ENCODE measurements at places on chromosomes 2 and 18.

DNA sequence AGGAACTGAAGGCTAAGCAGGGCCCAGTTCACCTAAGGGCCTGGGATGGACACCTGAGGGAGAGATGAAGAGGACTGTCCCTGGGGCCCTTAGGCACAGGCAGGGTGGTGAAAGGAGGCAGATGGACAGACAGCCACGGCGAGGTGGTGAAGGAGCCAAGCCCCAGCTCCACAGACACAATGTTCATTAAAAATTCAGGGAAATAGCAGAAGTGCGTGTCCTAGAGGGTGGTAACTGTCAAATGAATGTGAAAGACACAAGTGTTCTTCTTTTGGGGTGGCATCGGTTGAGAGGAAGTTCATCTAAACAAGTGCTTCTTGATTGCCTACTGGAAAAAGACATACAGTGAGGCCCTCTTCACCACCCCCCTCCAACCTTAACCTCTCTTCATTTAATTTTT lies 76.2 kb upstream of the SIX2 start:
- DNase-seq: no peak
- no peak overlapping the region for H3K4me3 ChIP-seq
- no peak overlapping the region for H3K27ac ChIP-seq

DNA sequence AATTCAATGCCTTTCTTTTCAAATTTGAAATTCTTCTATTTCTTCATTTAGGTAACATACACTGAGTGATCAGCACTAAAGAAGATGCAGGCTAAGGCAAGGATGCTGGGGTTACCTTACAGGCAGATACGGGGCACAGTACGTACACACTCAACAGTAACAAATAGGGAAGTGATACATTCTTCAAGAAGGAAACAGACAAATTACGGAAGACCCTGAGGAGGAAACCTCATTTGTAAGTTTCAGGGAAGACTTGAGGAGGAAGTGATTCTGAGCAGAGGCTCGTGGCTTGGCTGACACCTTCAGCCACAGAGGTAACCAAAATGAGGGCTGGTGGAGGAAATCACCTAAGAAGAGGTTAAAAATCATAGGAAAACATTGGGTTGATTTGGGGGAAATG lies 1108.3 kb upstream of the KLHL29 start:
- H3K4me3 ChIP-seq: no peak overlapping the region
- no peak for DNase-seq
- H3K27ac ChIP-seq: no peak overlapping the region

GRCh38 chr2:222232372-222232771 lies 66.4 kb downstream of the PAX3 start:
- no peak overlapping the region for H3K27ac ChIP-seq
- H3K4me1 ChIP-seq: no peaks in the 10 kb centered on the region
- no peak for DNase-seq
- no peak overlapping the region for H3K4me3 ChIP-seq

DNA sequence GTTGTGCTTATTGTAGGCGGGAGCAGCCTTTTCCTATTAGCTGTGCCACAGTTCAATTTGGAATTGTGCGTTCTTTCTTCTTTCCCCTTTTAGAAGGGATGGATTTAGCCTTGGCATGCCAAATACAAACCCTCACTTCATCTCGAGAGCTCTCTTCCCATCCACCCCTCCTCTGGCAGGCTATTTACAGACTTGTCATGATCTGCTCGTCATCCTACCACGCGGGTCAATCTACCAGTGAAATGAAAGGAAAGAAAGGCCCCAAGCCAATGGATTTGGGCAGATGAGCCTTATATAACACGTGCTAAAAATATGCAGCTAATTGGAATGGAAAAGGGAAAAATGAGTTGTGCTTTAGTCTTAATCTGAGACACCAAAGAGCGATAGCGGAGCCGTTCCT lies 277.5 kb downstream of the PRKCE start:
- DNase-seq: peak; percentile 94
- H3K4me1 ChIP-seq: peaks cover 8% of the 10 kb centered on the region
- H3K36me3 ChIP-seq: no peaks in the 10 kb centered on the region
- H3K4me3 ChIP-seq: no peak overlapping the region
- no peak overlapping the region for H3K27ac ChIP-seq

GRCh38 chr2:144965172-144965571 lies 445.3 kb upstream of the ZEB2 start:
- no peak overlapping the region for H3K27ac ChIP-seq
- H3K27me3 ChIP-seq: no peaks in the 10 kb centered on the region
- H3K36me3 ChIP-seq: no peaks in the 10 kb centered on the region

- no peak overlapping the region for H3K27ac ChIP-seq
- peak; percentile 35 for DNase-seq
- H3K27me3 ChIP-seq: peaks cover 11% of the 10 kb centered on the region
- peaks cover 6% of the 10 kb centered on the region for H3K4me1 ChIP-seq
- H3K4me3 ChIP-seq: no peak overlapping the region
- no peaks in the 10 kb centered on the region for H3K36me3 ChIP-seq
Observed at GRCh38 chr18:1018181-1018681, 113.6 kb downstream of the ADCYAP1 start.

DNA sequence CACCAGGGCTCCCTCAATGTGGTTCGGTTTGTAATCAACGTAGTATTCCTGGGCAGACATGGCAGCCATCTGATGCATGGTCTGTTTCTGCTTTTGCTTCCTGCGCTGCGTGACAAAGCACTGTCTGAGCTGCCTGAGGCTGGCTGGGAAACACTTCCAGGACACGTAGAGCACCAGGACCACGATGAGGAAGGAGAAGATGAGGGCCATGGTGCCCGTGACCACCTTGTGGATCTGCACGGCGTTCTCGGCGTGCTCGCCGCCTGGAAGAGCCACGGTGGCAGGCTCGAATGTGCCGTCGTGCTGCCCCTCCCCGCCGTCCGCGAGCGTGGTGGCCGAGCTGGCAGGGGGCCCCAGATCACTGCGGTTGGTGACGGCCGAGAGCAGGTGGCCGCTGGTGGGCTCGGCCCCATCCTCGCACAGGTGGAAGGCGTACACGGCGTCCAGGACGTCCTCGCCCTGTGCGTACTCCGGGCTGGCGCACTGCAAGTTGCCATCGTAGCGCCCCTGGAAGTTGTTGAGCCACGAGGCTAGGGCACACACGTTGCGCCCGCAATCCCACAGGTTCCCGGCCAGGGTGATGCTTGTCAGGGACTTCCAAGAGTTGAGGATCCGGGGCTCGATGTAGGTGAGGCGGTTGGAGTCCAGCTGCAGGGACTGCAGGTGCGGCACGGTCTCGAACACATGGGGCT lies 2.1 kb downstream of the LRRTM1 start:
- peaks cover 31% of the 10 kb centered on the region for H3K4me1 ChIP-seq
- DNase-seq: no peak
- no peak overlapping the region for H3K4me3 ChIP-seq

GRCh38 chr2:212318636-212319035 lies 220.0 kb downstream of the ERBB4 start:
- H3K36me3 ChIP-seq: no peaks in the 10 kb centered on the region
- H3K4me1 ChIP-seq: no peaks in the 10 kb centered on the region
- H3K27ac ChIP-seq: no peak overlapping the region
- peaks cover 4% of the 10 kb centered on the region for H3K27me3 ChIP-seq

Measured in lung (tissue), 17 donors.